ENCODE measurements at places on chromosomes 5 and 9.

- no peak for DNase-seq
These were observed 225.3 kb downstream of the NR2F1-AS1 start for GRCh38 chr5:93355691-93356090.

DNA sequence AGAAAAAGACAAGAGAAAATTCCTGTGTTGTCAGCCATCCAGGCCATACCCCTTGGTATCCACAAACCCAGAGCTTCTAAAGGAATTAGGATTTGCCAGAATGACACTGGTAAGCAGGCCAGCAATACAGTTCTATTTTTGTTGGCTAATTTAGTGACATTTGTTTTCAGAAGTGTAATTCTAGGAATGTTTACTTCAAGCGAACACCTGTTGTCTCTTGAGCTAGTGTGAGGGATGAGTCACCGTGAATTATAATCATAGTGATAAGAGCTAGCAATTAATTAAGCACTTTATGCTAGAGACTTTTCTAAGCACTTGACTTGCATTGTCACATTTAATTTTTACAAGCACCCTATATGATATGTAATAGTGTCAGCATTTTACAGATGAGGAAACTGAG, 99.2 kb downstream of the PRKACG start:
- DNase-seq = no peak

DNA sequence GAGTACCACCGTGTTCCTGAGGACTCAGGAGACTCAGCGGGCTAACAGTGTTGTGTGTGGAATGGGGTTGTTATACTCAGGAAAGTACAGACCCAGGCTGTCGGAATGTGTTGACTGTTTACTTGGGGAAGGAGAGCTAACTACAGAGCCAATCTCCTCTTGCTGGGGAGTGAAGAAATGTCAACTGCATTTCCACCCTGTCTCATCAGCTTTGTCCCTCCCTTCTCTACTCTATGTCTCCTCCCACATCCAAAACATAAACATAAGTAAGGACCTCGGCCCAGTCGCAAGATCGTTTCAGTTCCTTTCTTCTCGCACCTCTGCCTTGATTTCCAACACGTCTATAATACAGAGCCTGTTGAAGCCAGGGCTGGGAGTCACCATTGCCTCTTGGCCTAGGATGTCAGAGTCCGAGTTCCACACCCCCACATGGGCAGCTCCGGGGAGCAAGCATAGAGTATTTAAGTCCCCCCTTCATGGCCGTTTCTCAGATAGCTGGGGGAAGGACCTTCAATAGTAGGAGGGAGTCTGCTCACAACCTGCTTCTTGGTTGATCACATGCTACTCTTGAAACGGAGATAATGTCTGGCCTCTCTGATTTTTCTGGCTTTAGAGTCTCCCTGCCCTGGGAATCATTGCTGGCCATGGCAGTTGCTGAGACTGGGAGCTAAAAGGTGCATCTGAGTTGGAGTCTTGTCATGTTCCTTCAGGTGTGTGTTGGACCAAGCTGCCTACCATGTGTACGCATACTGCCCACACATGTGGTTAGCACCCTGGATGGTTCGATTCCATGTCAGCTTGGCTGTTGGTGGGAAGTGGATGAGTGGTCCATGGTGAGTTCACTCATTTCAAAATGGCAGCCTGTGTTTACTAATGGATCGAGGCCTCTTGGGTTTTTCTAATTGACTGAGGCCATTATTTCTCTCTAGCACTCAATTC, 147.3 kb downstream of the MTX3 start:
- no peak for DNase-seq

DNA sequence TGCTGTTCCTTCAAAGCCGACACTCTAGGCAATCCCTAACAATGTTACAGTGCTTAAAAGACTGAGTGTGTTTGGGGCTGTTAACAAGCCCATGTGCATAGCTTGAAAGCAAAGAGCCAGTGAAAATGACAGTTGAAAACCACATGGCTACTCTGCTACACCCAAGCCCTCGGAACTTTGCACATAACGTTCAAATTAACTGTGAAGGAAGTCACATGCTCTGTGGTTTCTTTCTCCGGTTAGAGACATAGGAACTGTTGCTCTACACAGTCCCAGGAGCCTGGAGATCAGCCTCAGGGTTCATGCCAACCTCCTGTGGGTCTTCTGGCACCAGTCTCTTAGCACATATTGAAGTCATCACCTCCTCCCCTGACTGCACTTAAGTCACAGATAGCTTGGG, 51.1 kb downstream of the C9orf152 start:
- peak; percentile 91 for DNase-seq

DNA sequence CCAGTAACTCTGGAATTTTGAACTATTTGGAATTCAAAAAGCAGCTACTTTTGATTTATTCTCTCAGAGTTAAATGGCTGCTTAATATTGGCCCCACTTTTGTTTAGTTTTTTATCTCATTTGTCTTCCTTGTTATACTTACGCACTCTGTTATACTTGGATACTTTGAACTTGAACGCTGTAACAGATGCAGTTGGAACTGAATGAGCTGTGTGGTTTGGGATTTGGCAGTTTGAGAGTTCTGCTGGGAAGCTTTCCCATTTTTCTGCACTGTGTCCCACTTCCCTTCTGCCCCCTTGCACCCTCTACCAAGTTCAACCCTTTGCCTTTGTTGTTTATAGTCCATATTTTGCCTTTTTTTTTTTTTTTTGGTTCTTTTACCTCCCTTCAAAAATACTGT, 3.8 kb downstream of the RHOBTB3 start:
- no peak for DNase-seq

GRCh38 chr5:62306323-62306895, 403 bp downstream of the KIF2A start:
- DNase-seq = peak; percentile 80

GRCh38 chr9:22008384-22008716, 755 bp downstream of the CDKN2B start:
- no peak for DNase-seq

- no peak for DNase-seq
These were observed 93.6 kb upstream of the TLE4 start for GRCh38 chr9:79477955-79478771.

- peak; percentile 95 for DNase-seq
These were observed at the start of gene SMIM3 for GRCh38 chr5:150778517-150779396. Gene SMIM3, plus strand, starts transcription at chr5:150778757. Its CDS starts 16,684 bp downstream, at chr5:150795441.

DNA sequence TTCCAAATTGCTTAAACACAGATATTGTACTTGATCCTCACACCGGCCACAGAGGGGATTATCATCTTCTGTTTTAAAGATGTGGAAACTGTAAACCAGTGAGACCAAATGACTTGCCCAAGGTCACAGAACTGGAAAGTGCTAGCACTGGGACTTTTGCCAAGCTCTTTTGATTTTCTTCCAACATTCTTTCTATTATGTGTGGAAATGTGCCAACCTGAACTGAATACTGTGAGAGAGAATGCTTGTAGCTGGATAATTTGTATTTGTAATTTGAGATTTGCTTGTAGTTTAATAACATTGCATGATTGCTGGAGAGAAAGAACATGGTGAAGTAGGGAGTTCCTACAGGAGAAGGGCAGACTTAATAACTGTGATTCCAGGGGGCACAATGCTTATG, 977.9 kb upstream of the NUDT12 start:
- peak; percentile 91 for DNase-seq

DNA sequence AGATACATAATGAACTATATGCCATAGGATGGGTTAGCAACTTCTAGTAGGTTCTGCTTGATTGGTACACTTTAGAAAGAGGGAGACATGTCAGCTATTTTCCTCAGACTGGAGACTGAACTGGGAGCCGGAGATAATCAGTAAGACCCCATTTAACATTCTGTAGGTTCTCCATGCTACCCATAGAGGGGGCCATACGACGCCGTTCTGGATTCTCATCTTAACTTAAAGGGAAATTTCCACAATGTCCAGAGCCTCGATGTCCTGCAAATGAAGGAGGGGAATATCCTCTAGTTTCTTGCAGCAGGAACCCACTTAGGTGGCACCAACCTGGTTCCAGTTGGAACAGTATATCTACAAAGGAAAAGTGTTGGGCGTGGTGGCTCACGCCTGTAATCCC, 22.3 kb upstream of the NPM1 start:
- DNase-seq = peak; percentile 24

GRCh38 chr5:137164961-137165360, 334.2 kb downstream of the SPOCK1 start:
- no peak for DNase-seq

GRCh38 chr9:7983490-7983889, 183.9 kb upstream of the DMAC1 start:
- no peak for DNase-seq

- no peak for DNase-seq
These were observed 65.1 kb downstream of the GNA14 start for GRCh38 chr9:77582961-77583576.

DNA sequence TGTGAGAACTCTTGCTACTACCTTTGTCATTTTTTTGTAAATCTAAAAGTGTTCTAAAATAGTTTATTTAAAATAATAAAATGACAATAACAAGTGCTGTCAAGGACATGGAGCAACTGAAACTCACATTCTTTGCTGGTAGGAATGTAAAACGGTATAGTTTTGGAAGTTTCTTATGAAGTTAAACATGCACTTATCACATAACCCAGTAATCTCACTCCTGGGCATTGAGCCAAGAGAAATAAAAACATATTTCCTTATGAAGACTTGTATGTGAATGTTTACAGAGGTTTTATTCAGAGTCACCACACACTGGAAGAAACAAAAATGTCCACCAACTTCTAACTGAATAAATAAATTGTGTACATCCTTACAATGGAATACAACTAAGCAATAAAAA, 46.0 kb upstream of the COL15A1 start:
- peak; percentile 56 for DNase-seq
